ENCODE measurements at places on chromosomes 13 and 19. TPM values are rescaled to one million over a fixed set of nuclear protein-coding genes. Genes with fewer than 3 reads are reported as not detected.

The C19orf73 gene
- 1.1 TPM for total RNA-seq

The MYDGF gene
- 263 TPM for total RNA-seq

The SYNE4 gene
- total RNA-seq, result 0.25 TPM

The MATK gene
- not detected for total RNA-seq

The IGFLR1 gene
- total RNA-seq, result 1.1 TPM

The PEX11G gene
- total RNA-seq, result 1.7 TPM

The TMEM238 gene
- 0.12 TPM for total RNA-seq

The RASA3 gene
- total RNA-seq, result 43.5 TPM

The UBE2L5 gene
- total RNA-seq, result not detected

The TMEM91 gene
- 4.2 TPM for total RNA-seq

The CALM3 gene
- 261 TPM for total RNA-seq

The TNNT1 gene
- 1.2 TPM for total RNA-seq

The FPR2 gene
- total RNA-seq, result not detected

The ONECUT3 gene
- total RNA-seq, result not detected

The TMC4 gene
- 0.31 TPM for total RNA-seq

The ZNF606 gene
- total RNA-seq, result 9.0 TPM
